ENCODE measurements at places on chromosomes 6 and 20. TPM values are rescaled to one million over a fixed set of nuclear protein-coding genes. Genes with fewer than 3 reads are reported as not detected.

GRCh38 chr6:131013495-131013894 lies 49.5 kb downstream of the EPB41L2 start:
- DNase-seq: no peak

- peak; percentile 23 for DNase-seq
Observed at GRCh38 chr20:32535316-32535952, 49.7 kb downstream of the NOL4L start.

- DNase-seq: no peak
Observed at GRCh38 chr6:99491171-99491570, 24.1 kb downstream of the USP45 start.

DNA sequence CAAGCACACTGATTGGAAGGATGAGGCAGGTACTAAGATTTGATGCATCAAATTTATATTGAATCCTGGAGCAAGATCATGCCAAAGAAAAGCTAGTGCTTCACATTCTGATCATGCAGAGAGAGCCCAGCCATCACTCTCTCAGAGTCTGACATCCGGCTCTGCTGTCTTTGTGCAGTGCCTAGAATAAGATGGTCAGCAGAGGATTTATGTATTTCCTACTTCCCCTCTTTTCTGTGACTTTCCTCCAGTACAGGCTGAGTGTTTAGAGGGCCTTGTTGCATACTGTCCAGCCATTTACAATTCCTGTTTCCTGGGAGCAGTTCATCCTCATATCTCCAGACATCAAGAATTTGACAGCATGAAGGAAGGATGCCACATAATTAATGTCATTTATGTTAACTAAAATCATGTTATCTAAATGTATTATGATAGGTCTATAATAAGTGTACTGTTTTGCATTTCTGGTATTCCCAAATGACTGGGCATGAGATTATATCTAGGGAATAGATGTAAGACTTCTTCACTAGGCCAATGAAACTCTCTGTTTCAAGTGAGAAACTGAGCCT lies 167.6 kb downstream of the EPM2A start:
- DNase-seq: no peak

- DNase-seq: no peak
Observed at GRCh38 chr20:49560186-49560585, 7.8 kb downstream of the PTGIS start.

- DNase-seq: no peak
Observed at GRCh38 chr6:3363296-3364025, 93.4 kb downstream of the SLC22A23 start.

- DNase-seq: no peak
Observed at GRCh38 chr6:167409694-167410093, 84.8 kb downstream of the TTLL2 start.

DNA sequence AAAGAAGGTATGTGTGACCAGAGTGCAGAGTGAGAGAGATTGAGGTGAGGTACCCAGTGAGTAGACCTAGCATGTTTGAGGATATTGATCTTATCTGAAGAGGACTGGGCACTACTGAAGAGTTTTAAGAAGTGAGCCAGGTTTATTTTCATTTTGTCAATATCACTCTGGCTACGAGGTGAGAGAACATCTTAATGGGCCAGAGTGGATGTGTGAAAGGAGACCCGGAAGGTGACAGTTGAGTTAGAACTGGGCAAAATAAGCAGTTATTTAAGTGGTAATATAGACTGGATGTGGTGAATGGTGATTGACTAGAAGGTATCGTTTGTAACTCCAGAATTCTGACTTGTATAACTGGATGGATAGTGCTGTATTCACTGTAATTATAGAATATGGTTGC lies 134.1 kb downstream of the QKI start:
- no peak for DNase-seq

- DNase-seq: no peak
Observed at GRCh38 chr6:128024969-128025368, 124.1 kb upstream of the THEMIS start.

DNA sequence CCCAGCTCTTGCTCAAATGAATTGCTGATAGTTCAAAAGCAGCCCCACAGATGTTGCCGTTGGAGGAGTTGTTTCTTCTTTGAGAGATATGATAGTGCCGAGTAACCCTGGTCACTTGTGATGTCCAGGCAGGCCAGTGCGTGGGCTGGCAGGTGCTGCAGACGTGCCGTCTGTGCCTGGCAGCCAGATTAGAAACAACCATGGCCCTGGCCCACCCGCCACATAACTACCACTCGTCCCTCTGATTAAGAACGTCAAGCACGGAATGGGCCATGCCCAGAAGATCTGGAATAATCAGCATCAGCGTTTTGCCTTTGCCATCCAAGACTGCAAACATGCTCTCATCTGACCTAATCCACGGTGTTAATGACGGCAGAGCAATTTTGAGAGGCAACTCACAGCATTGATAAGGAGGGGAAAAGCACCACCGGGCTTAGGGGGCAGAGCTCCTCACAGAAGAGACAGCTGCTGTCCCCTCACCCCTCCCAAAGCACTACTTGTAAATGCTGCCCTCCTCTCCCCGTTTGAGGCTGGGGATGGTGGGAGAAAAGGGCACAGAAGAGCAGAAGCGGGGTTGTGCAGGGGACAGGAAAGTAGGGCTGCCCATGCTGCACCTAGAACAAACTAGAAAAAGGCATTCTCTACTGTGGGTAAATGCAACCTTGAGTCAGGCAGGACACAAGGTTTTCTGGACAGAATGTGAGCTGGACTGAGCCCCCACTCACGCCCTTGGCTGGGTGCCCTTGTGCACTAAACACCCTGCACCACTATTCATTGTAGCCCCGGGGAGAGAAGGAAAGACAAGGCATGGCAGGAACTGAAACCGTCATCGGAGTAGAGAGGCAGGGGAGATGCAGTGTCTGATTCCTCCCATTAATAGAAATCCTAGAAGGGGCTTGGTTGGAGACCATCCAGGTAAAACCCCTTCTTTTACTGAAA lies 5.3 kb upstream of the CPNE5 start:
- DNase-seq: peak; percentile 84

- no peak for DNase-seq
Observed at GRCh38 chr6:134754013-134754690, 195.7 kb downstream of the ALDH8A1 start.

DNA sequence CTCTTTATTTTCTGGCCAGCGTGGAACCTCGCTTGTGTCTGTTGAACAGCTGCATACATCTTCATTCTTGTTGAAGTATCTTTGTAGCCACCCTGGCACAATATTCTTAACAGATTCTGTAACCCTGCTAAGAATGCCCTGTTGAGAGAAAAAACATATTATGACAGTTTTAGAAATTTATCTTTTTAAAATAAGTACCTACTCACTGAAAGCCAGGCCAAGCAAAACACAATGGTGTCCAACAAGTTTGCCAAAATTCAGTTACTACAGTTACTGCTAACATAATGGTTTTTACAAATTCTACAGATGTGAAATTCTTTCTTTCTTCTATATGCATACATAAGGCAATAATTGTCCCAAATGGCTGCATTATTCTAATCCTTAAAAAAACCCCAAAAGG lies 18.2 kb downstream of the NUP153 start:
- DNase-seq: no peak

DNA sequence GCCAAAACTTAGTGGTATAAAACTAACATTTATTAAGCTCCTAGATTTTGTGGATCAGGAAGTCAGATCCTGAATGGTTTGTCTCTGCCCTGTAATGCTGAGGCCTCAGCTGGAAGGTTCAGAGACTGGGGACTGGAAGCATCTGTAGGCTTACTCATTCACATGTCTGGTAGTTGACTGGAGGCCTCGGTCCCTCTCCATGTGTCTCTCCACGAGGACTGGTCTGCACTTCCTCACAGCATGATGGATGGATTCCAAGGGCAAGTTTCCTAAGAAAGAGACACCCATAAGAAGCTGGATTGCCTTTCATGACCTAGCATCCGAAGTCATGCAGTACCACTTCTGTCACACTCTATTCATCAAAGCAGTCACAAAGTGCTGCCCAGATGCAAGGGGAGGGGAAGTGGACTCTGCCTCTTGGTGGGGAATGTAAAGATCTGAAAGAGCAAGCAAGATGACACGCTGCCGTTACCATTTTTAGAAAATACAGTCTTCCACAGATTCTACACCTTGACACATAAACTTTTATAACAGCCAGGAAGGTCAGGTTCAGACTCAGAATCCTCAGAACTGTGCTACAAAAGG lies 17.2 kb upstream of the MDGA1 start:
- DNase-seq: no peak

GRCh38 chr6:142561511-142562265 lies 259.9 kb downstream of the ADGRG6 start:
- DNase-seq: no peak

- DNase-seq: no peak
Observed at GRCh38 chr6:116444575-116444974, 16.6 kb upstream of the CALHM6 start.

- DNase-seq: no peak
Observed at GRCh38 chr6:27213544-27214125, 33.9 kb upstream of the PRSS16 start.

RAB5IF gene
- 53.4 TPM for total RNA-seq

PLA2G7 gene
- 0.15 TPM for total RNA-seq

ABHD16B gene
- total RNA-seq: not detected

KCNK5 gene
- total RNA-seq: 0.50 TPM
